ENCODE measurements at places on chromosomes 4 and X. TPM values are rescaled to one million over a fixed set of nuclear protein-coding genes. Genes with fewer than 3 reads are reported as not detected.

Gene GPR50
- 1.00 TPM for total RNA-seq

Gene GPR143
- 1.8 TPM for total RNA-seq

Gene EPHA5
- 1.3 TPM for total RNA-seq

Gene SHROOM3
- 50.9 TPM for total RNA-seq

Gene STAP1
- total RNA-seq, result not detected

Gene PRSS48
- not detected for total RNA-seq

Gene ZFP92
- 0.27 TPM for total RNA-seq

Gene CNGA1
- total RNA-seq, result not detected

Gene IQCM
- total RNA-seq, result 0.11 TPM

Gene GSPT2
- total RNA-seq, result 14.7 TPM

Gene CYP2U1
- 6.3 TPM for total RNA-seq

Gene SASH3
- not detected for total RNA-seq

Gene DNAAF6
- total RNA-seq, result not detected

Gene FATE1
- total RNA-seq, result not detected
